Thoracic aorta (tissue), 2 donors: ENCODE measurements at places on chromosomes 1 and 21.

DNA sequence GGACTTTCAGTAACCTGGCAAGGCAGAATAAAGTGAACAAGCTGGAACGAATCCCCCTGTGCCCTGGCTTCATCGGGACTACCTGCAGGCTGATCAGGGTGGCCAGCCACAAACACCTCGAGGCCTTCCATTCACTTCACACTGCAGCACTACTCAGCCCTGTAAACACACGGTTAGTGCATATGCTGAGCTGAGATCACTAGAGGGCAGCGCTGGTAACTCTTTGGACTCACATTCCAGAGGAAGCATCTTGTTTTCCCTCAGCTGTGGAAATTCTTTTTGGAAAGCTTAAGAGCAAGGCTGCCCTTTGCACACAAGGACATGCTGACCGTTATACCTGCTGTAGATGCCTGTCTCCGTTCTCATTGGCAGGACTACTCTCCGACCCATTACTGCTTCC lies 32.1 kb downstream of the PCSK9 start:
- no peak for DNase-seq

- no peak for DNase-seq
Observed at GRCh38 chr1:205456868-205457745, 1.3 kb upstream of the BLACAT1 start.

DNA sequence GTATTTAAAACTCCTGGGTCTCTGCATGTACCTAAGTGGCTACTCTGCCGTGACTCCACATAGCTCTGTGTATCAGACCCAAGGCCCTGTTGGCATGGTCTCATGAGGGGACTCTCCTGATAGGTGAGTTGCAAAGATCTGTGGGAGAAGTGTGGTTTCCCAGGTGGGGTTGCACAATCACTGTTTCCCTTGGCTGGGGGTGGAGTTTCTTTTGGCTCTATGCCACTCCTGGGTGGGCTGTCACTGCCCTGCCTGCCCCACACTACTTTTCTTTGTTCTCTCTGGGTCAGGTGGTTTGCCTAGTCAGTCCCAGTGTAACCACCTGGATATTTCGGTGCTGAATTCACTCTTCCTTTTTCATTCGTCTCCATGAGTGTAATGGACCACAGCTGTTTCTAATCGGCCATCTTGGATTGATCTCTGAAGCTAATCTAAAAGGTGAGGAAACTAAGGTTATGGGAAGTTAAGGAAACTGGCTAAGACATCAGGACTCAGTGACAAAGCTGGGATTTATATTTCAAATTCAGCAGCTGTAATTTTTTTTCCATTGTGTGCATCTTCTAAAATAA lies 97.1 kb upstream of the CACYBP start:
- DNase-seq: no peak

DNA sequence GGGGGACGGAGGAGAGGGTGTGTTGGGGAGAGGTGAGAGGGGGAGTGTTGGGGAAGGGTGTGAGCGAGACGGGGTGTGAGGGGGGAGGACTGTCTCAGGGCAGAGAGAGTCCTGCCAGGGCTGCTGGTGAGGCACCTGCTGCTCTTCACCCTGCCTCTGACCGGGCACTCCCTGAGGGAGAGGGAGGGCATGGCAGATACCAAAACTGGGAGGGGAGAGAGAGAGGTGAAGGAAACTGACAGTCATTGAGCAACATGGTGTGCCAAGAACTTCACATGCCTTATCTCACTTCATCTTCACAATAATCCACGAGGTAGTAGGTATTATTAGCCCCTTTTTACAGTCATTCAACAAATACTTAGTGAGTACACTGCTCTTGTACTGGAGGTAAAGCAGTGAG lies 61.3 kb upstream of the ARTN start:
- DNase-seq: no peak

DNA sequence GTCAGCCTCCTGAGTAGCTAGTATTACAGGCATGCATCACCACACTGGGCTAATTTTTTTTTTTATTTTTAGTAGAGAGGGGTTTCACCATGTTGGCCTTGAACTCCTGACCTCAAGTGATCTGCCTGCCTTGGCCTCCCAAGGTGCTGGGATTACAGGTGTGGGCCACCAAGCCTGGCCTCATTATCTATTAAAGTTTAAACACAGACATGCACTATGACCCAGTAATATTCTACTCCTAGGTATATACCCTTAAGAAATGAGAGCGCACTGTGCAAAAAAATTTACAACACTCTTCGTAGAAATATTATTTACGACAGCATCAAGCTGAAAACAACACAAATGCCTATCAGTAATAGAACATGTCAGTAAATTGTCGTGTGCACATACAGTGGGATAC lies 18.6 kb upstream of the SH2D1B start:
- DNase-seq: no peak

GRCh38 chr21:23607782-23608431 lies 1999.4 kb downstream of the MRPL39 start:
- DNase-seq: no peak

- no peak for DNase-seq
Observed at GRCh38 chr1:181169281-181169865, 80.9 kb downstream of the IER5 start.

DNA sequence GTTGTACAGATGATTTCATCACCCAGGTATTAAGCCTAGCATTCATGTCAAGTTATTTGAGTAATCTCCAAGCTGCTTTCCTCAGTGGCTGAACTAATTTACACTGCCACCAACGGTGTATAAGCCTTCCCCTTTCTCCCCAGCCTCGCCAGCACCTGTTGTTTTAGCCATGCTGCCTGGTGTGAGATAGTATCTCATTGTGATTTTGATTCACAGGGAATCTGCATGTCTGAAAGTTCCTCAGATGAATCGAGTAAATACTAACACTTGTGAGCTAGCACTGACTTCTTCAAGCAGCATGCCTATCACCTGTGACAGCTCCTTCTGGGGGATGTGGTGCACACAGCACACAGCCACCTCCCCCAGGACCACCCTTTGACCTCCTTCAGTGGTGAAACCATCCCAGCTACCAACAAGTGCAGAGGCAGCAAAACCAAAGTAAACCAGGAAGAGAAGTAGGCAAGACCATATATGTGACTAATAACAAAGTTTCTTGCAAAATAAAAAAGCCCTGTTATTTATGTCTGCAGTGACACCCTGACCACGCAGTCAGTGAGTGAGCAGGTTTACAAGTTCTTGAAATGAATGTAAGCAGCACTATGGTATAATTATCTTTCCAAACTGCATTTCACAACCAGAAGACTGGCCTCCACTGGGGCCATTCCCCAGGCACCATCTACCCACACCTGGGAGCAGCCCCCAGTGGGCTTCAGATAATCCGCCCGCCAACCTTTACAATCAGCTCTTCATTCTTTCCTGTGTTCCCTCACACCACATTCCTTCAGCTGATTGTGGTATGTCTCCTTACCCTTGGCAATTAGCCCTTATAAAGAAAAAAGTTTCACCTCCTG lies 173.8 kb downstream of the ETS2 start:
- DNase-seq: no peak

GRCh38 chr1:43524804-43525203 lies 5.9 kb upstream of the PTPRF start:
- DNase-seq: no peak

GRCh38 chr1:204647114-204647804 lies 38.3 kb downstream of the LRRN2 start:
- no peak for DNase-seq

GRCh38 chr21:45799765-45800338 lies 156.3 kb downstream of the PCBP3 start:
- DNase-seq: no peak

DNA sequence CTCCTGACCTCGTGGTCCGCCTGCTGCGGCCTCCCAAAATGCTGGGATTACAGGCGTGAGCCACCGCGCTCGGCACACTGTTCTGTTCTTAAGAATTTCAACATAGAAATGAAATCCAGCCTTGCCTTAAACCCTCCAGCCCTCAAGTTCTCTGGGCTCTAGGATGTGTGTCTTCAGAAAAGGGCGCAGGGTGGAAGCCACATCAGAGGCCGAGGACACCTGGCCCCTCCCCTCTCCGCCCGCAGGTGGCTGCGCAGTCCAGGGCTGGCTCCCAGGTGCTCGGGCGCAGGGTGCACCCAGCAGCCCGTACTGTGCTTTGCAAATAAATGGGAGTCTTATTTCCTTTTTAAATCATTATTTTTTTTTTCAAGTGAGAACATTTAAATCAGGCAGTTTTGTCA lies 2.0 kb upstream of the C1orf174 start:
- no peak for DNase-seq

DNA sequence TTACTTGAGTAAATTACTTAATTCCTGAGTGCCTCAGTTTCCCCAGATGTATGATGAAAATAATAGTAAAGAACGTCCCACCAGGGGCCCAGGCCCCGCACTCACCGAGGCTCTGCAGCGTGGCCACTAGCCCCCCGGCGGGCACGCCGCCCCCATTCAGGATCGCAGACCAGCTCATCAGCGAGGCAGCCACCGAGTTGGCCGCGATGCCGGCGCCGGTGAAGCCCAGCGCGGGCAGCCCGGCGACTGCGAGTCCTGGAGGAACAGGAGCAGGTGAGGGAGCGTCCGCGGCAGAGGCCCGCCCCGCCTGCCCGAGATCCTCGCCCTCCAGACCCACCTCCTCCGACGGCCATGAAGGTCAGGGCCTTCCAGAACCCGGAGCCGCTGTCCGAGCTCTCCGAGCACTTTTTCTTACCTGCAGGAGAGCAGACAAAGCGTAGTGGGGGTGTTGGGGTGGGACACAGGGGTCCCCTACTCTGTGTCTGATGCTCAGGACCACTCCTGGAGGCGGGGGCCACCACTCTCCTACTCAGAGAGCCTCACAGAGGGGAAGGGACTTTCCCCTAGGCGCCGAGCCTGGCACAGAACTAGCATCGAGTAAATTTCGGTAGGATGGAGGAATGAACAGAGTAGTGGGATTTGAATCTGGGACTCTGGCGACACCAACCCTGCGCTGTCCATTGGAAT lies 3.7 kb downstream of the IFI6 start:
- DNase-seq: no peak

DNA sequence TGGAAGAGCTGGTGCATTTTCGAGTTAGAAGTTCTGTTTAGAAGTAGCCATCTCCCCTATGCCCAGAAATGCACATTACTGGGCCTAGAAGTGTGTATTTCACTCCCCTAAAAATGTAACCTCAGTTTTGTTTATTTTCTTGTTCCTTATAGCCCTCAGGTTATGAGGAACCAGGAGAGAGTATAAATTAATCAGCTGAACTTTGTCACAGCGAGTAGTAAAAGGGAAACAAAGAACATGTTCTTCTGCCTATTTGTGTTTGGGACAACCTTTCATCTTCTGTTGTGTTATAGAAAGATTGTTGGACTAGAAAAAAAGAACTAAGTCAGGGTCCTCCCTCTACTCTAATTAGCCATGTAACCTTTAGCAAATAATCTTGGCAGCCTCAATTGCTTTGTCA lies 160.5 kb upstream of the PDE4B start:
- no peak for DNase-seq

DNA sequence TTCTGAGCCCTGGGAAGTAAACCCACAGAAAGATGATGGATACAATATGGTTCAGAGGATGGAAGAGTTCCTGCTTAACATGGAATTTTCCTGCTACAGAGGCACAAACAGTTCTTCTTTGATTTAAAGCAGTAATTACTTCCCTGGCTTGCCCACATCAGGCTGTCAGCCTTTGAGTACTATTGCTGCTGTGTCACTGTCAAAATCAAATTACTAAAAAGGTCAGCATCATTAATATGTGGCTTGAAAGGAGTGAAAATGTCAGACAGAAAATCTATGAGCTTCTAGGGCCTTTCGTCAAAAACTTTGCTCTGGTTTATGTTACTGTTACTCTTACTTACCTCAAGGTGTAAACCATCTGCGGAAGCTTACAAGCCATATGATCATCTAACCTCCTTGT lies 98.6 kb upstream of the DPT start:
- no peak for DNase-seq

GRCh38 chr1:30068787-30069472 lies 654.5 kb downstream of the MATN1 start:
- no peak for DNase-seq

GRCh38 chr1:205575294-205575885 lies 56.4 kb downstream of the ELK4 start:
- DNase-seq: no peak

- DNase-seq: no peak
Observed at GRCh38 chr1:98145655-98146054, 224.8 kb upstream of the DPYD start.

DNA sequence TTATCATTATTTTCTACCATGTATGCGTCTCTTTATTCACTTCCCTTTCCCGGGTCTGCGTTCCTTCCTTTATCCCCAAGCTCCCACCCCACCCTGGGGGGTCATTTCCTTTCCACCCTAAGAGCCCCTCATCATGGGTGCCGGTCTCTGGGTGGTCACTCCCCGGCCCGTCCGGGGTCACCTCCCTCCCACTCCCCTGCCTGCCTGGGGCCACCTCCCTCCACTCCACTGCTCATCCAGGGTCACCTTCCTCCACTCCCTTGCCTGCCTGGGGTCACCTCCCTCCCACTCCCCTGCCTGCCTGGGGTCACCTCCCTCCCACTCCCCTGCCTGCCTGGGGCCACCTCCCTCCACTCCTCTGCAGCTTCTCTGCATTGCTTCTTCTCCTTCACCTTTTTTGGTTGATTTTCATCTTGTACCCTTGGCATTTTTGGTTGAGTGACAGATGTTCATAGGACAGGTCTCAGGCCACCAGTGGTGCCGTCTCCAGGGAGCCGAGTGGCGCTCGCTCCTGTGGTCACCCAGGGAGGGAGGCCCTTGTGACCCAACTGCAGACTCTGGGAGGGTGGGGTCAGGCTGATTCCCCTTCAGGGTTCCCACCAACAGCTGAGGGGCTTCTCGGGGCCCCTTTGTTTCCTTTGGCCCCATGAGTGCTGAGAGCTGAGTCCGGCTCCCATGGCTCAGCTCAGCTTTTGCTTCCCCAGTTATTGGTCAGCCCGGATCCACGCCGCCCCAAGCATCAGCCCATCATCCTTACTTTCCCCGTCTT lies 48.6 kb upstream of the PCBP3 start:
- DNase-seq: no peak

- no peak for DNase-seq
Observed at GRCh38 chr21:42784276-42784675, 95.1 kb downstream of the WDR4 start.

DNA sequence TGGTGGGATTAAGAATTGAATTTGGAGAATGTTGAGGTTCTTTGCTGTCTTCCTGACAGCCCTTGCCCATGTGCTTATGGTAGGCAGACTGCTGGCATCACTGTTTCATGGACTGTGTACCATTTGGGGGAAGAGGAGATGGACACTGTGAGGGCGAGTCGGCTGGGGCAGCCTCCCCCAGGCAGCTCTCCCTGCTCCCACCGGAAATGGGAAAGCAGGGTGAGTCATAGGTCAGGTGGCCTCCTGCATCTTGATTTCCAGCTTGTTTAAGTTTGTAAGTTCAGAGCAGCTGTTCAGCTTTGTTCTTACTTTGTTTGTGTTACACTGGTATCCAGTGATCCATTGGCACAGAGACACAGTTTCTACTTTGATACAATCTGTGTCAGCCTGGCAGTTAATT lies 87.2 kb upstream of the CNIH3 start:
- no peak for DNase-seq

- no peak for DNase-seq
Observed at GRCh38 chr1:211356723-211357407, 30.2 kb downstream of the TRAF5 start.

DNA sequence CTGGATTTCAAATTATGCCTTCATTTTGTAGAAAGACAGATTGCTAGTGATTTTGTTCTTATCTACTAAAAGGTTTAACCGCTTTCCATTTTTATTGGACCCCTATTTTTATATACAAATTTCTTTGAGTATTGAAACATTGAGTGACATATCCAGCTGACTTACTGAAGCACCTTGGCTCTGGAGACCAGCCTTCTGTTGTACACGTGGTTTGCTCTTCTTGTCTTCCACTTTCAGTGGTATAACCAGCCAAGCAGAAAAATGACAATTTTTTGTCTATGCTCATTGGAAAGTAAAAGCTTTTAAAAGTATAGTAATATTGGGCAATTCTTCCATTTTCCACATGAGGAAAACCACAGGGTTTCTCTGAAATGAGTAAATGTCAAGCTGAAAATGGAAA lies 4.4 kb downstream of the F13B start:
- DNase-seq: no peak
